Neuronal stem cell (in vitro differentiated cells): ENCODE measurements at places on chromosomes 4 and X.

DNA sequence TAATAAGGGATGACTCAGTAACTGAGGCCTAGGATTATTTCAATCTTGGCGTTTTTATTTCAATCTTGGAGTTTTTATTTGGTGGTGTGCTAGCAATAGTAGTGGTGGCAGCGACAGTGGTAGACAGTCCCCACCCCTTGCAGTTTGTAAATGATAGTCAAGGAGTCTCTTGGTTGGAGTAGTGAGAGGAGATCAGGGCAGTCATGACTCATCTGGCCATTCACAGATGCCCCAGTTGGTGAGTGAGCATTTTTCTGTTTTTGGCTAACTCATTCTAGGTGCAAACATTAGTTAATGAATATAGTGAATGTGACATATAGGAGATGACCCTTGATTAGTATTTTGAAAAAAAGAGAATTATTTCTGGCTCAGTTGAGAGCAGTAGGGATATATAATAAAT, 93.5 kb upstream of the ADAD1 start:
- no peak for DNase-seq

- DNase-seq, result no peak
Measured at GRCh38 chrX:132758759-132759158, 199.7 kb downstream of the HS6ST2 start.

- no peak for DNase-seq
Measured at GRCh38 chrX:127317159-127317558, 497.6 kb downstream of the PRR32 start.

DNA sequence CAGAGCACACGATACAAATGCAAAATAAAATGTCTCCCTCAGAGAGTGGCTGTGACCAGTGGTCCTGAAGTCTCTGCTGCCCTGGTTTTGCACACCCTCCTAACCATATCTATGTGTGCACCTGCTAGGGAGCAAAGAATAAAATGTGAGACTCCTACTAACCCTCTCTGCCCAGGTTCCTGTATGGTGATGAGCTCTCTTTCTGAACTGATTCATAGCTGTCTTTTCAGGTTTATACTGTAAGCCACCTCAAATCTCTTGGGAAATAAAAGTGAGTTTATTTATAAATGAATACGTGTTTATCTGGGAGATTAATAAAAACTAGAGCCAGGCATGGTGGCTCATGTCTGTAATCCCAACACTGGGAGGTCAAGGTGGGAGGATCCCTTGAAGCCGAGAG, 126.0 kb upstream of the RBPJ start:
- no peak for DNase-seq

GRCh38 chr4:119841361-119841760, 212.8 kb upstream of the PDE5A start:
- no peak for DNase-seq

GRCh38 chrX:41541386-41541785, 94.2 kb downstream of the NYX start:
- no peak for DNase-seq

- DNase-seq, result no peak
Measured at GRCh38 chrX:38216642-38217041, 4.0 kb downstream of the SRPX start.

GRCh38 chr4:138978600-138978999, 37.0 kb upstream of the NOCT start:
- no peak for DNase-seq

- no peak for DNase-seq
Measured at GRCh38 chr4:154617820-154618317, 5.4 kb upstream of the FGG start.

DNA sequence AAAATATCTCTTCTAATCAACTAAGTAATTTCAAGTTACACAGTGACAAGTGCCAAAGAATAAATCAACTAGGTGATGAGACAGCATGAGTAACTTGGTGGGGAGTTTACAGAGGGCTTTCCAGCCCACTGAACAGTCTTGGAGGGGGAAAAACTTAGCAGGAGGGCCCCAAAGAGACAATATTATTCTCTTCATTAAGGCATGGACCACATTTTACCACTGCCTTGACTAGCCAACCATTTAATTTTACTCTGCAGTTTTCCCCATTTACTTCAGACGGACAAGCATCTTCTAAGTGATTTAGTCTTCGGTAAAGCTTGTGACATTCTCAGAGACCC, 25.3 kb upstream of the GATB start:
- no peak for DNase-seq

GRCh38 chr4:8305851-8306471, 36.4 kb downstream of the HTRA3 start:
- no peak for DNase-seq

DNA sequence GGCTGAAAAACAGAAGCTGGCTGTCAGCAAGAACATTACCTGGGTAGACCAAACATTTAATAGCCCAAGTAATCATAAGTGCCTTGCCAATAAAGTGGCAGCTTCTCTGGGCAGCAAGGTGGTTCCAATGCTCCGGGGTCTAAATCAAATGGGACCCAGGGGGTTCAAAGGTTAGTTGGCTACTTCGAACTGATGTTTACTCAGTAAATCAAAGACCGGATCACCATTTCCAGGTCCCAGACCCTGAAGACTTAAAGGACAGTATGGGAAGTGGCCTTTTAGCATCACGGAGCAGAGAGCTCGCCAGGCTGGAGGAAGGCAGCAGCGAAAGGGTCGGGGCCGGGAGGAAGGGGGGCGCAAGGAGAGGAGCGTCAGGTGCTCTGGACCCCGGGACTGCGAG, 1.0 kb downstream of the SH3KBP1 start:
- no peak for DNase-seq

DNA sequence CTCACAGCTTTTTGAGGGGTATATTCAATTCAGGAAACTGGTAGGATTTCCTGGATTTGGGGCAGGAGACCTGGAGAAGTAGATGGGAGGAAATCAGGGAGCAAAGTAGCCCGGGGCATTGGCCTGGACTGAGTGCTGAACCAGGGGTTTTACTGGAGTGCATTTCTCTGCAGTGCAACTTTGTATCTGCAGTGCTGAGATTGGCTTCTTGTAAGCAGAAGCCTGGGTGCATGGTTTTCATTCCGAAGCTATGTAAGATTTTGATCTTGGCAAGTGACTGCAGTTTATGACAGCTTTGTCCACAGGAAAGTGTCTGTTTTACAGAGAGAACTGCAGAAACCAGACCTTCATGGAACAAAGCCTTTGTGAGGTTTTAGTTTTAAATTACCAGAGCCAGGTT, 158.3 kb downstream of the SPCS3 start:
- DNase-seq, result no peak

GRCh38 chrX:11770320-11770719, 12.3 kb downstream of the MSL3 start:
- DNase-seq, result peak; percentile 33

DNA sequence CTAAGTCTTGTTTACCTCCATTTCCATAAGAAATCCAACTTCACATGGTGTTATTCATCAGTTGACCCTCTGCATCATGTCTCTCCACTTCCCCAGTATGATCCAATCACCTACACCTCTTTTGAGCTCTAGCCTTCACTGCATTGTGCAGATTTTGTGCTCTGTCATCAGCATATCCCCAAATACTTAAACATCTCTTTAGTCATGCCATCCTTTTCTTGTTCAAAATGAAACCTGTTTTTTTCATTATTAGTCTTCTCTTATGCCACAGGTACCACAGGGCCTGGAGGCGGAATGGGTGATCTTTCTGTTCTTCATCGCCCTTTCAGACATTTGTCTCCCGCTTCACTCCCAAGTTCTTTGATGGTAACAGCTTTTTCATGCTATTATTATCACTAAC, 382.7 kb upstream of the GALNTL6 start:
- no peak for DNase-seq

DNA sequence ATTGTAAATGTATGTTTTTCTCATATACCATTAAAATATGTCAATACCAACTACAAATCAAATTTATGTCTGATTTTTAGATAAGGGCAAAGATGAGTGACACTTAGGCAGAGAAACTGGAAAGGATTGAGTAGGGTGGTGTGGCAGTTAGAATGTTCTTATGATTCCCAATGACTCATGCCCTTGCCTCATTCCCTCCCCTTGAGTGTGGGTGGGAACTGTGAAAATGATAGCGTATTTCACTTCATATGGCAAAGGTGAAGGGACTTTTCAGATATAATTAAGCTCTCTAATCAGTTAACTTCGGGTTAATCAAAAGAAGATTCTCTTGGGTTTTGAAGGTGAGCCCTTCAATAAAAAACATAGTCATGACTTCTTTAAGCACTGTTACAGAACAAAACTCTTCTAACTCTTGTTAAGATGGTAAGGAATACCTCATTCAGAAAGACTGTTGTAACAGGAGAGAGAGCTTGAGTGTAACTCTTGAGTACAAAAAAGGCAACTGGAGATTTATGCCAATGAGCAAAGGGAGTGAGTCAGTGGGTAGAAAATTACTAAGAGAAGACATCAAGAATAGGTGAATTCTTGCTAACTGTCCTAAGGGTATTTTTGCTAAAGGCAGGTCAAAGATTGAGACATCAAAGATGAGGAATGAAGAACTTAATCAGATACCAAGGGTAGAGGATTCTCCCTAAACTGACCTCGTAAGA, 329.5 kb downstream of the KCTD8 start:
- no peak for DNase-seq

- DNase-seq, result no peak
Measured at GRCh38 chr4:171203425-171203824, 609.8 kb upstream of the GALNTL6 start.

DNA sequence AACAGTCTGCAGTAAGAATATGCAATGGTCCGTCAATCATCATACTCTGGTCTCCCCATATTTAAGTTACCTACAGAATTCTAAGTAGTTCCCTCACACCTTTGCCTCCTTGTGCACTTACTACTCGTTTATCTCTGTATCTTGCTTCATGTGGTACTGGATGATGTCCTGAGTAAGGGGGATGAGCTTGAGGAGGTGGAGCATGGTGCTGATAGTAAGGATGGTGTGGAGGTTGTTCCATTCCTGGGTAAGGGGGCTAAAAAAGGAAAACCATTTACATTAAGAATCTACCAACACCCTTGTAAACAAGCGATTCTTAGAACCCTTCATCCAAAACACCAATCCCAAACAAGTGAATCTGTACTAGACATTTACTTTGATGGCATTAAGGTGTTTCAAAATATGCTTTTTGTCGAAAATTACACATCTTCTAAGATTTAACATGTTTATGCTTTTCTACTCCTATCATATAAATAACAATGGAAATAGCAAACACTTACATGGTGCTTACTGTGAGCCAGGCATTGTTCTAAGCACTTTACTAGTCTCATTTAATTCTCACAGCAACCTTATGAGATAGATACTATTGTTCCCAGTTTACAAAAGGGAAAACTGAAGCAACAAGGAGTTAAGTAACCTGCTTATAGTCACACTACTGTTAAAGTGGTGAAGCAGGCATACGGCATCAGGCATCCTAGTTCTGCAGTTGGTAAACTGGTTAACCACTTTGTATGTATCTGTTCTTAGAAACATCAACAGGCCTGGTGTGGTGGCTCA, 33.5 kb downstream of the YTHDC1 start:
- DNase-seq, result no peak

DNA sequence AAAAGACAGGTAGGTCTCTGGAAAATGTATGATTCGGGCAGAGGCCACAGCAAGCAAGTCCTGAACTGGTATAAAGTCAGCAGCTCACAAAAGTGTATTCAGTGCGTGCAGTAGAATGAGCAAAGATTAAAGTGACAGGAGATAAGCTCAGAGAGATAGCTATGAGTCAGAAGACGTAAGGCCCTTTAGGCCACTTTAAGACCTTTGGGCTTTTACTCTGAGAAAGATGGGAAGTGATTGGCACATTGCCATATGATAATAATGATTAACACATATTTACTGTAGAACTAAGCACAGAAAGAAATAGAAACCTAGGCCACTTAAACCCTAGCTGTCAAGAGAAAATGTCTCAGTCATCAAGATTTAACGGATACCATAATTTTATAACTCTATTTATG, 51.7 kb downstream of the TBCK start:
- no peak for DNase-seq

DNA sequence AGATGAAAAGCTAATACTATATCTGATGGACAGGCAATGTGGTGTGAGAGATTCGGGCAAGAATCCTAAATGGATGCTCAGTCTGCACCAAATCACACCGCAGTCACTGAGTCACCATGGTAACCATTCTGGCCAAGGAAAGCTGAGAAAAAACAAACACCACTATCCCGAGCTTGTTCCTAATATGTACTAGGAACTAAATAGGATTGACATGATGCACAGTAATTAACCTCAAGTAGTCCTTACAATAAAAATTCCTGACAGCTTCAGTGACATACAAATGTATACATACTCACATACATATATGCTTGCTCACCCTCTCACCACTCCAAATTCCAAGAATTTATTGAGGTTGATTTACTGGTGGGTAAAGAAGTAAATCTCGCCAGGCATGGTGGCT, 1.1 kb upstream of the RAB40A start:
- no peak for DNase-seq

DNA sequence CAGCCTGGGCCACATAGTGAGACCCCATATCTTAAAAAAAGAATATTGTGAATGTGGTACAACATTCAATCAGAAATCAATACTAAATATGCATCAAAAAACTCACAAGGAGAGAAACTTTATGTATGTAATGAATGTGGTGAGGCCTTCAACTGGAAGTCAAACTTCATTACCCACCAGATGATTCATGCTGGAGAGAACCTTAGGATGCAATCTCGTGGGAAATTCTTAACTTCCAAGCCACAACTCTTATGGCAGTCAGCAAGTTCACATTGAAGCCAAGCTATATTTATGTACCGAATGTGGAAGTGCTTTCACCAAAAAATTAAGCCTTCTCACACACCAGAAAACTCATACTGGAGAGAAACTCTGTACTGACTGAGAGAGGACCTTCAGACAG, 84.5 kb upstream of the UXT start:
- no peak for DNase-seq

DNA sequence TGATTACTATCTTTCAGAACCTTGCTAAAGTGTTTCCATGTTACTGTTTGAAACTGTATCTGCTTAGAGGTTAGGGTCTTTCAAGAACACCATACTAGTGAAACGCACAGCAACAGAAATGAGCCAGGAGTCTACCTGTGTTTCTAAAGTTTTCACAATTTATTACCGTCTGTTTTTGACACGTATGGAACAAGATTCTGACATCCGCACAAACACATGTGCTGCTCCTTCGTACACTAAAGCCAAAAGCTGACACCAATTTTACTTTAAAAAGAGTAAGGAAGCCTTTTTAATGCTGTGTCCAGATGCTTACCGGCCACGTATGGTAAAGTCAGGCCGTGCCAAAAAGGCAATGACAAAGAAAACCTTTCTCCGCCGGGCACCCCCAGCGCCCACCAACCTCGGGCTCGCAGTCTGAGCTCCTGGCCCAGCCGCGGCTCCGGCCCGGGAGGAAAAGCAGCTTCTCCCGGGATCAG, 532 bp downstream of the RPS4X start:
- no peak for DNase-seq

DNA sequence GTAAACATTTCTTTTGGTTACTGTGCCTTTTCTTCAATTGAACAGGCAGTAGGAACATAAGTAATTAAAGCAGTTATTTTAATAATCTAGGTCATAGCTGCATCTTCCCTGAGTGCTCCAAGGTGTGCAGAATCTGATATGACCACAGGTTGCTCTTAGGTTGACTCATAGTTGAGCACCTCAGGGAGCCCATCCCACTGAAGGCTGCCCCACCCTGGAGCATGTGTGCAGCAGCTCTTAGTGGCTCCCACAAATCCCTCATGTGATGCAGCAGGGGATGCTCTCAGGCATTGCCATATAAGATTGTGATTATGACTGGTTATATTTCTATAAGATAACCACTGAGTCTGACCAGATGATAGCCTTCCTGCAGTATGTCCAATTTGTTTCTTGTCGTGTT, 72.3 kb downstream of the ZNF518B start:
- no peak for DNase-seq

- no peak for DNase-seq
Measured at GRCh38 chr4:79272126-79272525, 53.7 kb downstream of the NAA11 start.

GRCh38 chr4:163804001-163804400, 309.5 kb downstream of the TMA16 start:
- DNase-seq, result no peak
